ENCODE measurements at places on chromosomes 7 and 10.

DNA sequence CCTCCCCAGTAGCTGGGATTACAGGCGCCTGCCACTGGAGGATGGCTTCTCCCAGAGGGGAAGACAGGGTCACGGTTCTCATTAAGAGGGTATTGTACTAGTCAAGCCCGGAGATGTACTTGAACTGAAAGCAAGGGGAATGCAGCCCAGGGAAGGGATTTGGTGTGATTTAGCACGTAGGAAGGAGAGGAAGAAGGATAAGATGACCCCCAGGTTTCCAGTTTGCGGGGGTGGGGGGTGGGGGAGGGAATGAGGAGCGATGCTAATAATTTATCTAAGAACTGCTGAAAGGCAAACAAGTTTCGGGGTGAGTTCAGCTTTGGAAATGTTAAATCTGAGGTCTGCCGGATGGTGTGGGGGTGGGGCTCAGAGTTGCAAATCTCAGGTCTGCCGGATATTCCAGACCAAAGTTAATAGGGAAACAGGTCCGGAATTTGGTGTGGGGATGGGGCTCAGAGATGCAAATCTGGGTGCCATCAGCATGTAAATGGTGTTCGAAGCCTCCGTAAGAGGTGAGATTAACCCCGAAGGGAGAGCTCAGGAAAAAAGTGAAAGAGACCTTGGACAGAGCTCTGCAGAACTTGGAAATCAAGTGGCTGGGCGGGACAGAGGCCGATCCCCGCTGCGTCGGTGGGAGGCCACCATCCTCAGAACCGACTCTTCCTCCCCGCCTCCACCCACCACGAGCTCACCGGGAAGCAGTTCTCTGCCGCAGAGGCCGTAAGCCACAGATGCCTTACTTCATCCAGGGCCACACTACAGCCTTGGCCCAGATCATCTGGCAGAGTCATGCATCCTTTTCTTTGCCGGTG, 1.6 kb upstream of the SEPHS1 start:
- DNase-seq, result no peak

- no peak for DNase-seq
These were observed 18.4 kb downstream of the TMEM176A start for GRCh38 chr7:150818971-150819370.

DNA sequence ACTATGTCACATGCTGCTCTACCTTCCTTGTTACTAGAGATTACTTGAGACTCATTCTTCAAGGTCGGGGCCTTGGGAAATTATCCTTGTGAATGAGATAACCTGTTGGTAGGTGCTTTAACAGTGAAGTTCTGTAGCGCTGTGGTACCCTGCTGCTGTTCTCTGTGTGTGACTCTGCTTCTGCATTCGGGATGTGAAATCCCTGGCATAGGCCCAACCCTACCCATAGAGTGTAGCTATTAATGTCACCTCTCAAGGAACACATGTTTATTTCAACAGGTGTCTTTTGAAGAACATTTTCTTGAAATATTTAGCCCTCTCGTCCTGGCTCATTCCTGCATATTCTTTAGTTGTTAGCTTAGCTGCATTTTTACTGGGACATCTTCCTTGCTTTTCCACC, 41.8 kb upstream of the TMEM236 start:
- no peak for DNase-seq

GRCh38 chr7:12249706-12250105, 38.6 kb downstream of the TMEM106B start:
- no peak for DNase-seq

- DNase-seq, result no peak
These were observed 185.7 kb upstream of the ADO start for GRCh38 chr10:62618576-62619412.

DNA sequence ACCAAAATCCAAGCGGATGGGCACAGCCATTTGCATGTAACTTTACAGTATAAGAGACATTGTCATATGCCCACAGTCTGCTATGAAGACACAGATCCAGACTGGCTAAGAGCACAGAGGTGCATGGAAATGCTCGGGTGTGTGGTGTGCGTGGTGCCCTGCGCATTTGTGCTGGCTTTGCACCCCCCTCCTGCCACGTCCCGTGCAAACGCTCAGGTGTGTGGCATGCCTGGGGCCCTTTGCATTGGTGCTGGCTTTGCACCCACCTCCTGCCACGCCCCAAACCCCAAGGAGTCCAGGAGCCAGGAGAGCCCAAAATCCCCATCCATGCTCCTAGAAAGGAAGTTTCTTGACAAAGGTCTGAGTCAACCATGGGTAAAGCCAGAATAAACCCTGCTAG, 306.2 kb downstream of the PTPRN2 start:
- no peak for DNase-seq

- no peak for DNase-seq
These were observed 1079.3 kb upstream of the LRRTM3 start for GRCh38 chr10:65846541-65846940.

- no peak for DNase-seq
These were observed 7.1 kb upstream of the TBX20 start for GRCh38 chr7:35261041-35261440.
